ENCODE measurements at places on chromosomes 4 and X. TPM values are rescaled to one million over a fixed set of nuclear protein-coding genes. Genes with fewer than 3 reads are reported as not detected.

DNA sequence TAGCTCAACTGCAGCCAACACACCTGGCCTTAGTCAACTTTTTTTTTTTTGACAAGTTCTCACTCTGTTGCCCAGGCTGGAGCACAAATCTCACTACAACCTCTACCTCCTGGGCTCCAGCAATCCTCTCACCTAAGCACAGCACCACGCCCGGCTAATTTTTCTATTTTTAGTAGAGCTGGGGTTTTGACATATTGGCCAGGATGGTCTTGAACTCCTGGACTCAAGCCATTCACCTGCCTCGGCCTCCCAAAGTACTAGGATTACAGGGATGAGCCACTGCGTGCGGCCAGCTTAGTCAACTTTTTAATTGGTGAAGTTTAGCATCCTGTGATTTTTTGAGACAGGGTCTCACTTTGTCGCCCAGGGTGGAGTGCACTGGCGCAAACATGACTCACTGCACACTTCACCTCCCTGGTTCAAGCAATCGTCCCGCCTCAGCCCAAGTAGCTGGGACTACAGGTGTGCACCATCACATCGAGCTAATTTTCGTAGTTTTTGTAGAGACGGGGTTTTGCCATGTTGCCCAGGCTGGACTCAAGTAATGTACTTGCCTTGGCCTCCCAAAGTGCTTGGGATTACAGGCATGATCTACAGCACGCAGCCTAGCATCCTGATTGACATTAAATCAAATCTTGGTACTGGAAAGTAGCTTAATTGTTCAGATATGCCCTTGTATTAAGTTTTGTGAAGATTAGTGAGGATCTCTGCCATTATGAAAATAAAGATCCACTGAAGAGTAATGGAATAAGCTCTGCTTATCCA is 8.3 kb downstream of the HNRNPDL start:
- peaks cover 40% of the 10 kb centered on the region for H3K36me3 ChIP-seq
- no peak overlapping the region for H3K27ac ChIP-seq
- DNase-seq: no peak
- no peak overlapping the region for H3K4me3 ChIP-seq
- H3K27me3 ChIP-seq: no peaks in the 10 kb centered on the region
- H3K4me1 ChIP-seq: peaks cover 24% of the 10 kb centered on the region

DNA sequence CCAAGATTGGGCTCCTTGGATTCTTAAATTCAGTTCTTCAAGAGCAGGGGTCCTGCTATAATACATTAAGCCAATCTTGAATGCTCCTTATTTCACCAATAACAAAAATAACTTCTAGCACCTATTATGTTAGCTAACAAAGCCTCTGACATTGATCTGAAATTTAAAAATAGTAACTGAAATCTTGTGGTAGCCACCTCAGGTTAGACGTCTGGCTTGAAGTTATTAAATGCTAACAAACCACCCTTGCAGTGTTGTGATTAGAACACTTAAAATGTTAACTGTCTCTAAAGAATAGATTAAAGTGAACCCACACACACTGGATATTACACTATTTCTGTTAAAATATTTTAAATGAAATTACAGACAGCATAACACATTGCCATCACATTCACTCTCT is 49.8 kb upstream of the LGI2 start:
- H3K27ac ChIP-seq: no peak overlapping the region
- H3K27me3 ChIP-seq: no peaks in the 10 kb centered on the region
- H3K4me3 ChIP-seq: no peak overlapping the region
- H3K4me1 ChIP-seq: no peaks in the 10 kb centered on the region
- DNase-seq: no peak

GRCh38 chrX:30504309-30504708 is 73.3 kb downstream of the TASL start:
- no peak for DNase-seq
- no peak overlapping the region for H3K27ac ChIP-seq
- no peaks in the 10 kb centered on the region for H3K4me1 ChIP-seq
- no peaks in the 10 kb centered on the region for H3K36me3 ChIP-seq
- peaks cover 15% of the 10 kb centered on the region for H3K27me3 ChIP-seq

DNA sequence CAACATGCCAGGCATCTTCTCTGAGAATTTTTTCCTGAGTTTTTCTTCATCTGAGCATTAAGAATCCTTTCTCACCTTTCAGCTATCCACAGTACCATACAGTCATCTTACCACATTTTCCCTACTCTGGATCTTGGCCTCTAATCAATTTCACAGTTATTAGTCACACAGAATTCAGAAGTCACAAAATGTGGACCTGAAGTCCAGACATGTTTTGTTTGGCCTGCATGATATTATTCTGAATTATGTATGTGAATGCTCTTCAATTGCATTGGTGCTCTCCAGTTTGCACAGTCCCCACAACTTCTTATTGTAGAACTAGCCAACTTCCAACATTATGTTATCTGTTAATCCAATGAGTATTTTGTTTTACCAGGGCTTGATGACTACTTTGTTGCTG is 102.3 kb upstream of the GRIA3 start:
- DNase-seq: no peak
- no peak overlapping the region for H3K4me3 ChIP-seq
- no peaks in the 10 kb centered on the region for H3K36me3 ChIP-seq
- no peak overlapping the region for H3K27ac ChIP-seq

- H3K27ac ChIP-seq: no peak overlapping the region
- no peaks in the 10 kb centered on the region for H3K4me1 ChIP-seq
- no peaks in the 10 kb centered on the region for H3K27me3 ChIP-seq
Observed at GRCh38 chr4:183924362-183925044, 19.4 kb downstream of the STOX2 start.

DNA sequence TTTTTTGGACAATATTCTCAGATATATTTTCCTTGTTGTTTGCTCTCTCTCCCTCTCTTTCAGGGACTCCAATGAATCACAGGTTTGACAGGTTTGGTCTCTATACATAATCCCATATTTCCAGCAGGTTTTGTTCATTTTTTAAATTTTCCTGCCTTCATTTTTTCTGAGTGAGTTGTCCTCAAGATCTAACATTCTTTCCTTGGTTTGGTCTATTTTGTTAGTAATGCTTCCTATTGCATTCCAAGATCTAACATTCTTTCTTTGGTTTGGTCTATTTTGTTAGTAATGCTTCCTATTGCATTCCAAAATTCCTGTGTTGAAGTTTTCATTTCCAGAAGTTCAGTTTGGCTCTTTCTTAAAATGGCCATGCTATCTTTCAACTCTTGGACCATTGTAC is 45.3 kb upstream of the ZMAT1 start:
- peaks cover 4% of the 10 kb centered on the region for H3K27me3 ChIP-seq
- DNase-seq: no peak
- no peak overlapping the region for H3K27ac ChIP-seq
- H3K4me1 ChIP-seq: no peaks in the 10 kb centered on the region
- no peaks in the 10 kb centered on the region for H3K36me3 ChIP-seq

GRCh38 chrX:135345107-135345589 is 35.9 kb downstream of the ETDC start:
- peak overlapping the region; percentile 89 for H3K27ac ChIP-seq
- no peak overlapping the region for H3K4me3 ChIP-seq
- peaks cover 8% of the 10 kb centered on the region for H3K4me1 ChIP-seq
- DNase-seq: peak; percentile 75

DNA sequence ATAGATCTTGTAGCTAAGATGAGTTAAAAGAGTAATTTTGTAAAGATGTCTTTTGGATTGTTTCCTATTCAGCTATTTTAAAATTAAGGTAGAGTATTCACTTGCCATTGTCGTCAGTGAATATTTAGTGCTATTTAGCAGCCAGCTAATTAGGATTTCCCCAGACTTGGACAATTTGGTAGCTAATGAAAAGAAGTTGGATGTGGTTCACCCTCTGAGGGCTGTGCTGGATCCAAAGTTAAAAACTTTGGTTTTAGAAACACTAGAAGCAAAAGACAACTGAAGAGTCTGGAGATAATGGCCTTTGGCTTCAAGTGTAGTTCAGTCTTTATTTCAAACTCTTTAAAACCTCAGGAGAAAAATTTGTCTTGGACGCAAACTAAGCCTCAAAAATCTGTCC is 41.3 kb downstream of the ATG4A start:
- H3K4me3 ChIP-seq: no peak overlapping the region
- no peak overlapping the region for H3K27ac ChIP-seq
- DNase-seq: no peak
- no peaks in the 10 kb centered on the region for H3K4me1 ChIP-seq
- H3K27me3 ChIP-seq: no peaks in the 10 kb centered on the region
- no peaks in the 10 kb centered on the region for H3K36me3 ChIP-seq

DNA sequence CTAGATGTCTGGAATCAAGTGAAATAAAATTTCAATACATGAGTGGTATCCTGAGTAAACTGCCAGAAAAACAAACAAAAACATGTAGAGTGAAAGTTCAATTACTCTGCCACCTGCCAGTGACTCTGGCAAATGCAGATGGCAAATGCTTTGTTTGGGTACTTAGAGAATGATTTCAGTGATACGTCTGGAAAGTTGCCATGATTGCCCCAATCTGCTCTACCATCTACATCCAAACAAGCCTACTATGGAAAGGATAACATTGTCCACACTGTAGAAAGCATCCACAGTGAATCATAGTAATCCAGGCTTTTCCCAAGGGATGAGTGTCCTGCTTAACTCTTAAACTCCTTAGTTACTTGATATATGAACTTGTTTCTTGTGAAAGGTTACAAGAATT is 3.4 kb downstream of the SPATA4 start:
- H3K27ac ChIP-seq: no peak overlapping the region
- H3K4me1 ChIP-seq: peaks cover 4% of the 10 kb centered on the region
- DNase-seq: no peak
- no peak overlapping the region for H3K4me3 ChIP-seq

The TSR2 gene
- 50.9 TPM for total RNA-seq

The ITIH6 gene
- total RNA-seq: under 0.01 TPM

The ZCCHC18 gene
- total RNA-seq: not detected

The SPANXB1 gene
- total RNA-seq: not detected

The ZDHHC15 gene
- 3.3 TPM for total RNA-seq

The CFI gene
- total RNA-seq: 79.9 TPM

The BANK1 gene
- 5.0 TPM for total RNA-seq

The HS3ST1 gene
- 7.8 TPM for total RNA-seq
